ENCODE measurements at places on chromosomes 5 and 9.

DNA sequence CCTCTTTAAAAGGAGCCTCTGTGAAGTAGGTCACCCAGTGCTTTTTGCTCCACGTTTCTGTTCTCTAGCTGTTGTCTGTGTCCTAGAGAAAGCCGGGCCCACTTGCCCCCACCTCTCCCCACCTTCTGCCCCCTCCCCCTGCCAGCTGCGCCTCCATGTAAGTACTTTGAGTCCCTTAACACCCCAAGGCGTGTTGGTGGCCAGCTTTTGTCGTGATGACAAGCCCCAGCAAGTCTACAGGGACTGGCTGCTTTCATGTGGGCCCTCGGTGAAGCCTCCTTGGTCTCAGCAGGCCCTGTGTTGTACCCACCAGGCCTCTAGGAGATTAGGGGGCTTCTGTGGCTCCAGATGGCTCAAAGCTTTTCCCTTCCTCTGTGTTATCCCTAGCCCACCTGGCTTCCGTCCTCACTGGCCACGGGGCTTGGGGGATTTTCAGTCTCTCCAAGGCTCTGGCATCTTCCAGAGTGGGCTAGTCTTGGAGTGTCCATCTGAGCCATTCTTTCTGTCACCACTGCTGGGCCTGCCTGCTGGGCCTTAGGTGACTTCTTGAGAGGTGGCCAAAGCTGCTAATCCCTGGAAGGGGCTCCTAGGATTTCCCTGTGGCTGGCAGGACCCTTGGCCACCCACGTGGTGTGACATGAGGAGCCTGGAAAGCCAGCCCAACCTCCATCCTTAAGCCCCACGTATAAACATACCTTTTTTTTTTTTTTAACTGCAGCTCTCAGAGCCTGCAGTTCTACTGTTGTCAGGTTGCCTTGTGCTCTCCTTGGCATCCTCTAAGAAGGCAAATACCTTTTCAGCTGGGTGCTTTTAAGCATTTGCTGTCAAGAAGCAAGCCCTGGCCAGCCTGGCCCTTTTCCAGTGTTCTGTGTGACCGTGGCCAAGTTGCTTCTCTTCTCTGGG is 1.1 kb upstream of the NDST1 start:
- DNase-seq: no peak

- no peak for DNase-seq
Observed at GRCh38 chr5:172632346-172633092, 8.5 kb upstream of the NEURL1B start.

GRCh38 chr5:168860081-168860480 is 280.9 kb upstream of the PANK3 start:
- DNase-seq: no peak

DNA sequence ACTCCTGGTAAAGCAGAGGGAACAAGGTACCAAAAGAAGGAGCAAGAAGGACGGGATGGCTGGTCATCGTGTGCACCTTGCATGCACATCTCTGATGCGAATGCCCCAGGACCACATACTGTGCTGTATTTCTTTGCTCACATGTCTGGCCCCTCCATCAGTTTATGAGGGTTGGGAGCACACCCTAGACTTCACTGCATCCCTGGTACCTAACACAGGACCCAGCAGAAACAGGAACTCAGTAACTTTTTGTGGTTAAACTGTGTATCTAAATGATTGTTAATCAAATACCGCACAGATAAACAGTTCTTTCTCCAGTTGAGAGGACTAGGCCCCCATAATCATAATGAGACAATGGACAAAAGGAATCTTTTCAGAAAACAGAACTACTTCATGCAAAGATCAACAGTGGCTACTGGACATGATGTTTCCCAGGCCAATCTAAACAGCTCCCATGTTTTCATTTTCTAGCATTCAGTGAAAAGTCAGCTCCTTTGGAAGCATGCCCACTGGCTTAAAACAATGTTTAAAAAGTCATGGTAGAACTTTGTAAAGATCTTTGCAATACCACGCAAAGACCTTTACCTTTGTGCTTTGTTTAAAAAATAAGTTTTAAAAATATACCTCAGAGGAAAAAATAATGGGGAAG is 55.5 kb upstream of the IFNK start:
- DNase-seq: no peak

- no peak for DNase-seq
Observed at GRCh38 chr5:169202969-169203368, 98.0 kb downstream of the SLIT3 start.

DNA sequence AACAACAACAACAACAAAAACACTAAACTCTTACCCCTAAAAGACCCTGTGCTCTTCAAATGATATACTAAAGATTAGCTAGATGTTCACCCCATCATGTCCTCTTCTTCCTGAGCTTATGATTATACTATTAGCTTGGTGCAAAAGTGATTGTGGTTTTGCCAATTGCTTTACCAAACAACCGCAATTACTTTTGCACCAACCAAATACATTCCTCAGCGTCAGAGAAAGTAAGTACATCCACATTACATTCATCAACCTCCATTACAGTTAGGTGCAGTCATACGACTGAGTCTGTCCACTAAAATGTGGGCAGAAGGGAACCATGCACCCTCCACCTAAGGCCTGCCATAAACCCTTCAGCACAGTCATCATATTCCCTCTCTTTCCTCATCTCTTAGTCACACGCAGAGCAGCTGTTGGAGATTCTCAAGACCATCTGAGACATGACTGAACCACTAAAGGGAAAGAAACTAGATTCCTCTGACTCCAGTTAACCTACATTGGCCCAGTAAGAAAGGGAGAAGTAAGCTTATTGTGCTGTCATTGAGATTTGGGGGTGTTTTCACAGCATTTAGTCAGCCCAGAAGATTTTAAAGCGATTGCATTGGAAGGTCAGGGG is 181.6 kb upstream of the TLE4 start:
- DNase-seq: no peak

- DNase-seq: peak; percentile 54
Observed at GRCh38 chr9:76403352-76403751, 9.1 kb upstream of the RFK start.

DNA sequence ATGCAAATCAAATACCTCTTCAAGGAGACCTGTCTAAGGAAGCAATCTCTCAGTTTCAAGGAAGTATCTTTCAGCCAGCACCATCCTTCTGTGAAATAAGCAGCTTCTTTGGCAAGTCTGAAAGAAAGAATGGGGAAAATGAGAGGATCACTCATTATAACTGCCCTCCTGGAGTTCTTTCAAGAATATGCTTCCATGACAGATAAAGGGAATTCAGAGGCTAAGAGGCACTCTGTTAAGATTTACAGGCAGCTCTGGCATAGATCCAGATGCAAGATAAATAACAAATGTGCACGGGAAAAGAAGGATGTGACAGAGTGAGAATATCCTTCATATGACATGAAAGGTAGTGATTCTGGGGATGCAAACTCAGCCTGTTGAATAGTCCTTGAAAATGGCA is 348.2 kb upstream of the CCNG1 start:
- DNase-seq: no peak

DNA sequence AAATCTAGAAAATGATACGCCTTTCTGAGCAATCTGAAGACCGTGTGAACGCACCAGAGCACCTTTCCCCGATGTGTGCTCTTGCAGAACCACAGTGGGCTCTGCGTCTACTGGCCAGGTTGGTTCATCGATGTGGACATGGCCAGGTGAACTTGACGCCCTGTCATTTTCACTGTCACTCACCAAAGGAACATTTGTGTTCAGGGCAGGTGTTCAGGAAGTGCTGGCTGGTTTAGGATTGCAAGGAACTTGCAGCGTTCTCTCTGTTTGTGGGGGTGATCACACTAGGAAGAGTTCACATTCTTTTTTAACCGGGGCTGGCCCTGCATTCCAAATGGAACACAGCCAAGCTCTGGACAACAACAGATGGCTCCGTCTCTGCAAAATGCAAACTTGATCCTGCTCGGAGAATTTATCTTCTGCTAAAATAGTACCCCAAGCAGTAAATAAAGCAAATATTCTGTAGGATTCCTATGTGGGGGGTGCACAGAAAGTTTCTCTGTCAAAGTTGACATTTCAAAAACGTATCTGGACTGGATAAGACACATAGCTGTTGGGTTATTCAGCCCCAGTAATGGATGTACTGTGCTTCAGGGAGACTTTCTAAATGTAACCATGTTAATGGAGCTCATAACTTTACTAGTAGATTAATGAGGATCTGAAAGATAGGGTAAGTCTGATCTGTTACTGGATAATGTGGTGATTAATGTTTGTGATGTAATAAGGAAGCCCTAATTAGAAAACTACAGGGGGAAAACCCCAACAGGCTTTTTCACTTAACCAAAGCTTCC is 45.7 kb upstream of the FANCC start:
- DNase-seq: no peak

DNA sequence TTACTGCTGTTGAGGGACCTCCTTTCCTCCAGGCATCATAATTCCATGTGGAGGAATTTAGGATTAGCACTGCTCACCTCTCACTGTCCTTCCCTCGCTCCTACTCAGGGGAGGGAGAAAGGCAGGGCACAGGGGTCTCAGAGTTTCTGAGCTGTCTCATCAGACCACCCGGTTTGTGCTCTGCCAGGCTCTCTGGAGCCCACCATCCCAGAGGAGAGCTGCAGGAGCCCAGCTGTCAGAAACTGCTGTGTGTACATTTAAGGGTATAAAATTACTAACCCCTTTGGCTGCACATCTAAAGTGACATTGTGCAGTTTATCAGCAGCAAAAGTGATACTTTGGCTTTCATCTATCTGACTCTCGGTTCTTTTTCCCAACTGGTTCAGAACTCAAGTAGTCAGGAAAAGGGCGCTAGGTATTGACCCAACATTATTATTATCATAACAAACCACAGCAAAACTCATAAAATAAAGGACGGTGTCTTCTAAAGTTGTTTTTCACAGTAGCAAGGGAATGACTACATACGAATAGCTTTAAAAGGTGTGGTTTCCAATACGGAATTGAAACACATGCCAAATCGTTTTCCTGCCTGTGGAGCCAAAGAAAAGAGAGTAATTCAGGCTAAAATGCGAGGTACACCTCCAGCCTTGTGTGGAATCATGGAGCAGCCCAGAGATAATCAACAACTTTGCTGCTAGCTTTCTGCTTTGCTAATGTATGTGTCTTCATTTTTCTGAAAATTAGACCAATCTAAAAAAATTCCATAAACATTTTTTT is 348.1 kb downstream of the TMEM167A start:
- DNase-seq: no peak

- DNase-seq: no peak
Observed at GRCh38 chr9:113397203-113397631, 3.9 kb downstream of the ALAD start.

DNA sequence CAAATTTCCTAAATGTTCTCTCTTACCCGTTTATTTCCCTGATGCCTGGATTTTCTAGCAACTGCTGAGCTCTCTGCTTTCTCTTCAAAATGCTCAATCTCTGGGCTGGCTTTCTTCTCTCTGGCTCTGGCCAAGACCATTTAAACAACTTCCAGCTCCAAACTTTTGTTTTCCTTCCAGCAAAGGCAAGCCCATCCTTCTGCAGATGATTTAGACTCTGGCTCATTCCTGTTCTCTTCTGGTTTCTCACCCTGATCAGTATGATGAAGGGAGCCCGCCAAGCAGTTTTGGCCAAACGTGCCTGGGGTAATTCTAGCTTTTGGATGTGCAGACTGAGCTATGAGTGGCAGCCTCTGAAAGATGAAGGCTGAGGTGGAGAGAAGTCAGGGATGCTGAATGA is 78.1 kb downstream of the HSPA4 start:
- DNase-seq: no peak

- no peak for DNase-seq
Observed at GRCh38 chr9:34049630-34050384, 1.1 kb upstream of the UBAP2 start.

- no peak for DNase-seq
Observed at GRCh38 chr5:38709678-38710306, 136.0 kb upstream of the OSMR start.

- DNase-seq: no peak
Observed at GRCh38 chr5:178322736-178323540, 90.3 kb upstream of the PHYKPL start.

GRCh38 chr9:97975376-97975775 is 7.8 kb upstream of the ANP32B start:
- no peak for DNase-seq

GRCh38 chr9:131253891-131254491 is 22.3 kb downstream of the FAM78A start:
- DNase-seq: no peak

DNA sequence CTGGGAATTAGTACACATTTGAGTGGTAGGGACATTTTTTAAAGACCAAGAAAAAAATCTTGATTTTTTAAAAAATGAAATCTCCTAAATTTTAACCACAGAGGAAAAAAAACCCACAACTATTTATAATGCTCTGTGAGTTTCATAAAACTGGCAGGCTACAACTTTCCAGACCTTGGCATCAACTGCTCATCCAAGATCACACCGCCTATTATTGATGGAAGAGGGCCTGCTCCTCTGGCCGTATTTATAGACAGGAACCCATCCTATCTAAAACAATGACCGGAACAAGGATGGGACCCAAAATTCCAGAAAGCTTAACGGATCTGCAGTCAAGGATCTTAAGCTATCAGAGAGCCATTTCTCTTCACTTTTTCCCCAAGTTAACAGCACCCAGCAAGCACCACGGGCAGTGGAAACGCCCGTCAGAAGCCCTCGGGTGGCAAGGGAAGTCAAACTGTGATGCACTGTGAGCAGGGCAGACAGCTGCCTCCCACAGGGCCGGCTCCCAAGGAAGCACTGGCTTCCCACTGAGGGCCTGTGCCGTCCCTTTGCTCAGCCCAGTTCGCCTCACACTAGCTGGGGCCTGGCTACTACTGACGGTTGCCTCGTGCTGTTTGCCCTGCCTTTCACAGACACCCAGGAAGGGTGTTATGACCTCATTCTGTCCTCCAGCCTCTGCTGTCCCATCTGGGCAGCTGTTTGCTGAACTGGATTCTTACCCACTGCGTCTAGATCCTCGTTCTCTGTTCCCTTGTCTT is 62.8 kb downstream of the CDC14B start:
- DNase-seq: no peak

GRCh38 chr5:168950241-168950951 is 350.5 kb downstream of the SLIT3 start:
- no peak for DNase-seq

GRCh38 chr9:4137234-4137633 is 162.6 kb downstream of the GLIS3 start:
- no peak for DNase-seq

DNA sequence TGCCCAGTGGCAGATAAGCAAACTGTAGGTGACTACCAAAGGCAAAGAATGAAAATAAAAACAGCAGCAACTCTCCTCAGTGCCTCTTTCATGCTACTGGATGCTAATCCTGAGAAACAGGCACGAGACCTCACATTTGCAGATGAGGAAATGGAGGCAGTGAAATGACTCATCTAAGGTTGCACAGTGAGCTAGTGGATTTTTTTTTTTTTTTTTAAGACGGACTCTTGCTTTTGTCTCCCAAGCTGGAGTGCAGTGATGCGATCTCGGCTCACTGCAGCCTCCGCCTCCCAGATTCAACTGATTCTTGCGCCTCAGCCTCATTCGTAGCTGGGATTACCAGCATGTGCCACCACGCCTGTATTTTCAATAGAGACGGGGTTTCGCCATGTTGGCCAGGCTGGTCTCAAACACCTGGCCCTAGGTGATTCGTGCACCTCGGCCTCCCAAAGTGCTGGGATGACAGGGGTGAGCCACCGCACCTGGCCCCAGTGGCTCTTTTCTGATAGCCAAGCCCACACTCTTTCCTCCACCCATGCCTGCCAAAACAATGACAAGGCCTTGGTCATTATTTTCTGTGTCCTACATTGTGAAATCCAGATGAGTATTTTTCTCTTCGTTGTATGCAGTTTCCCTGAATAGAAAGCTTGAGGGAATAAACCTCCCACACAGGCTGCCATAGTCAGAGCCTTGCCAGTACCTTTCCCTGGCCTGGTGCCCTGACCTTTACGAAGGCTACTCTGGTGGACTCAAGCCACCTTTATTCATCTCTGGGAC is 19.2 kb downstream of the DOCK2 start:
- no peak for DNase-seq
